Stimulated activated CD4-positive, alpha-beta T cell treated with anti-CD3 and anti-CD28 coated beads, TNF-alpha, amount 100 ng/mL, for 4 hours (primary cell): ENCODE measurements at places on chromosomes 3 and 15.

- no peak for DNase-seq
Observed at GRCh38 chr3:31067004-31067403, 172.5 kb upstream of the GADL1 start.

DNA sequence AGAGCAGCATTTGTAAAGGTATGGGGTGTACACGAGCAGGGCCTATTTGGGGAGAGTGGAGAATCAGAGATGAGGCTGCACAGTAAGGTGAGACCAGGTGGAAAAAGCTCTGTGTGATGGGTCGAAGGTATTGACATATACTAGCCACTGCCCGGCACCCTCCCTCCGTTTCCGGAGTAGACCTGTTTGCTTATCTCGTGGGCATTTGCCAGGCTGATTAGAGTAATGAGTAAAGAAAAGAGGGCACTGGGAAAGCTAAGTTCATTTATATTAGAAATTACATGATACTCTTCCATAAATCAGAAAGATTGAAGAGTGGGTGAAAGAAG, 46.2 kb upstream of the ATG7 start:
- DNase-seq: no peak

DNA sequence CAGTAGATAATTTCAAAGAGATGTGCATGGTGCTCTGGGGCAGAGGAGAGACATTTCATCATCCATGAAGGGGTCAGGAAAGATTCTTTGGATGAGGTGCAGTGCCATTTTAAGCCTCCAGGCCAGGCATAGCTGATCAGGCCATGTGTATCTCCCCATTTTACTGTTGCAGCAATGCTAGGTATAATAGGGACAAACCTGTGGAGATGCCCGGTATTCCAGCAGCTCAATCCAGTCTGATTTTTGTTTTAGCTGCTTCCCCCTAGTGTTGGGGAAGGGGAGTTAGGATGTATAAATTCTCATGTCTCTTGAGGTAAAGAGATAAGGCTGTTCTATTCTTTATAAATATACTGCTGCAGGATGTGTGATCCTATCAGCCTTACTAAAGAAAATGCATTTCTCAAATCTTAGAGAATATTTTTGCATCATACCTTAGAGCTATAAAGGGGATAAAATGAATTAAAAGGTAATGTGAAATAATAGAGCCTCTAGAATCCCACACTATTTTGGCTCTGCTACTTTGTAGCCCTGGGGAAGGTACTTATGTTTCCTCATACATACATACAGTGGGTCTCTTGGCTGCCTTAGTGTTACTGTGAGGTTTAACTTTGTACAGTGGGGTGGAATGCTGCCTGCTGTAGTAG, 5.2 kb downstream of the CDV3 start:
- DNase-seq: no peak

- no peak for DNase-seq
Observed at GRCh38 chr3:184733971-184734608, 22.2 kb upstream of the MAGEF1 start.

- no peak for DNase-seq
Observed at GRCh38 chr3:122031123-122031468, 9.0 kb upstream of the ILDR1 start.

GRCh38 chr3:70824773-70825172, 512.3 kb upstream of the MDFIC2 start:
- no peak for DNase-seq
